ENCODE measurements at places on chromosomes 12 and 14.

DNA sequence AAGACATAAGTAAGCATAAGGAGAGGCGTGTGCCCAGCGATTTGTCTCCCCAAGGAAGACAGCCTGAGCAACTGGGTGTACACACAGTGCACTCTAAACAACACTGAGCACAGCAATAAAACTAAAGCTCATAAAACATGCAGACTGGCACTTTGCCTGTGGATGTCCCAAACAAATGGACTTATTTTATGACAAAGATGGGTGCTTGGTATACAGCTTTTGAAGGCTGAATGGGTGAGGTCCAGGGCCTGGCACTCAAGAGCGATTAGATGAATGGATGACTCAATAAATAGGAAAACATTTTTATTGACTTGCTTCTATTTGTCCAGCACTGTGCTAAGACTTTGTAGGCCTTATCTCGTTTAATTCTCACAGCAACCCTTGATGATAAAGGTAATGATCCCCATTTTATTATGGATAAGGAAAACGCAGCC is 28.5 kb downstream of the LGMN start:
- peak; percentile 26 for DNase-seq

DNA sequence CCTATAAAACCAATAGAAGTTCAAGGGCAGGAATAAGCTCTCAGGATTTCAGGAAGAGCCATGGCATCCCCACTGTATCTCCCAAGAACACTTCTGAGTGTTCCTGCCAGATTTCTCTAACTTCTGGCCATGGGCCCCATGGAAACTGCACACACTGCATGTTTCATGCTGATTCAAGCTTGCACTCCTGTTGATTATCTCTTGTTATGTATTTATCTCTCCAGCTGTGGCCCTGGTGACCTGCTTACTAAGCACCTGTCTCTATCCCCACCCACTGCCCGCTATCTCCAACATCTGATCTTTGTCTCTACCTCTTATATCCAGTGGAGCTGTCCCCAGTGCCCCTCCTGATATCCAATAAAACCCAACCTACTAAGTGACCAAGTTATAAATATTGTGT is 285.3 kb downstream of the PDZRN4 start:
- DNase-seq, result no peak

DNA sequence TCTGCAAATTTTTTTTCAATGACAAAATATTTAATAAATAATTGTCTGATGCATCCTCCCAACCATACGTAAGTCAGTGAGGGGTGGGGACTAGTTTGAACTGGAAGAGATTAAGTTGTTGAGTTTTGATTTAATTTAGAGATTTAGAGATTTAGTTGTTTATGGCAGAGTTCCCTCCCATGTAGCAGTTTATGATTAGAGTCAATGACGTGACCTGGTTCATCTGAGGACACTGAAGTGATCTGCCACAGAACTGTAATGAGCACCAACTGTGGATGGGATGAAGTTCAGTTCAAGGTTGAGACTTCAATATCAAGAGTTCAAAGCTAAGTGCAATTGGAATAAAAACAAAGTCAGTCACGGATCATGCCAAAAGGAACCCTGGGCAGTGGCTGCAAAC is 609.3 kb downstream of the NOVA1 start:
- no peak for DNase-seq

DNA sequence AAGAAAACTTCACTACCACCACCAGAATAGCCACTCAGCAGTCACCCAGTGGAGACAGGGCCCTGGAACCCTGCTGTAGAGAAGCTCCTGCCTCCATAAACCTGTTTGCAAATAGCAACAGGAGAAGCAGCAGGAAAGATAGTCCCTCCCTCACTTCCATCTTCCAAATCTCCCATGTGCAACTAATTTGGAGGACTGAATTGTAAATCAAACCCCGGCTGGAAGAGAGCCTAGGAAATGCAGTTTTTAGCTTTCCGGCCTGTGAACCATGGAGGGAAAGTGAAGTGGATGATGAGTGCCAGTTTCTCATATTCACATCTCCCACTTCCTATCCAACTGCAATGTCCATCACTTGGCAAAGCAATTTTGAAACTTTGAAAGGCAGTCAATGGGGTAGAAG is 167.2 kb upstream of the FRMD6 start:
- peak; percentile 36 for DNase-seq

DNA sequence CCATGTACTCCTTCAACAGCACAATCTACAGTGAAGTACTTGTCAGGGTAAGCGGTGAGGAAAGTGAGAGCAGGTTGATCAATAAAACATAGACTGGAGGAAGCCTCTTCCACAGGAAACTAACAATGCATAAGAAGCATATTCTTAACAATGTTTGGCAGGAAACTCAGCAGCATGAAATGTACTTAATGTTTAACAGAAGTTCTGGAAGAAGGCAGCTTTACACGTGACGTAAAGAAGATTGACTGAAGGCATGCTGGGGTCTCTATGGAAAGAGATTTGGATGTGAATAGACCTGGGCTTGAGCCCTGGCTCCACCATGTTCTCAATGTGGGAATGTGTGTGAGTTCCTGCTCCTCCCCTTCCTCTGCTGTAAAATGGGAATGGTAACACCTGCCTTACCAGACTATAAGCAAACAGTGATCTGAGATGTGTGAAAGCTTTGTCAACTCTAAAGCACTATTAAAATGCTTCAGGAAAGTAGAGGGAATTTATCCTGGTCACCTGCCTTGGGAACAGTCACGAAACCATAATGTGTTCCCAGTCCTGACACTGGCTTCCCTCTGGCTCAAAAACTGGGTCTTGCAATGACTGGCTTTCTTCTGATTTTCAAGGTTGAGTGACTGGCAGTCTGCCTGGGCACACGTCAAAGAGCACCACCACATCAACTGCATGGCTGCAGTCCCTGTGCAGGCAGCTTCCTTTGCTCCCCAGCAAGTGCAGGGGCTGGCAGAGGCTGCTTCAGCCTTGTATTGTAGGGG is 384.6 kb downstream of the APAF1 start:
- no peak for DNase-seq

- DNase-seq, result peak; percentile 68
These were observed 342.6 kb upstream of the NAV3 start for GRCh38 chr12:77488041-77488620.

- no peak for DNase-seq
These were observed 20.0 kb downstream of the C12orf76 start for GRCh38 chr12:110028323-110028722.

DNA sequence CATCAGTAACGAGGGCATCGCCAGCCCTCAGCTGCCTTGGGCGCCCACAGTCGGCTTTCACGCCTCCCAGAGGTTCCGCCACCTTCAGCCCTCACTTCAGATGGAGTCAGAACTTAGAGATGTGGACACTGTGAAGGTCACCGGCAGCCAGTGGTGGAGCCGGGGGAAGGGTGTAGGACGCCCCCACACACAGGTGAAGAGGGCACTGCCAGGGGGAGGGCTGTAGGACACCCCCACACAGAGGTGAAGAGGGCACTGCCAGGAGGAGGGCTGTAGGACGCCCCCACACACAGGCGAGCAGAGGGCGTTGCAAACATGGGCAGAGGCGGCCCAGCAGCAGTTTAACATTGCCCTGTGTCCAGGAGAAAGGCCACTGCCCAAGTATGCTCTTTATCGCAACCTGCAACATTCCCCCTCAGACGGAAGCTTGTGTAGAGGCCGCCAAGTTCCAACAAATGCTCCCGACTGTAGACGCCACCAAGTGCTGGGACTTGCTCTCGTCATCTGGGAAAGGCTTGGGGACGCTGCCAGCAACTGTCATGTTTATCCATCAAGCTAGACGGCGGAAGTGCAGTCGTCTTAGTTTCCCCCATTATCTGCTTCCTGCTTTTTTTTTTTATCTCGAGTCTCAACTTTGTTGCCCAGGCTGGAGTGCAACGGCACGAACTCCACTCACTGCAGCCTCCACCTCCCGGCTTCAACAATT is 4.9 kb upstream of the ANKLE2 start:
- DNase-seq, result peak; percentile 38
